Left lobe of liver (tissue), 2 donors: ENCODE measurements at places on chromosomes 4 and X. TPM values are rescaled to one million over a fixed set of nuclear protein-coding genes. Genes with fewer than 3 reads are reported as not detected.

DNA sequence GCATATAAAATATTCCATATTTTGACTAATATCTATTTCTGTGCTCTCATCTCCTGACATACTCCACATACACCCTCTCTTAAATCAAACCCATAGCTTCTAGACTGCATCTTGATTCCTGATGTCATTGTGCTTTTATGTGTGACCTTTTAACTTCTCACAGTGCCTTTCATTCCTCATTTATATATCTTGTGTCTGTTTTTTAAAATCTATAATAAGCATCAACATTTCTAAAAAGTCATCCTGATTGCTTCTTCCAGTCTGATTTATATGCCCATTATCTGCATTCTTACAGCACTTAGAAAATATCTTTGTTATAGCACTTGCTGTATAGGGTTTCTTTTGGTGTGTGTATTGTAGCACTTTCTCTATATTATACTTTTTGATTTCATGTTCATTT lies 190.1 kb upstream of the ITM2A start:
- no peak for DNase-seq

SERTM2 gene
- total RNA-seq = 0.05 TPM

VCX2 gene
- not detected for total RNA-seq

DNA sequence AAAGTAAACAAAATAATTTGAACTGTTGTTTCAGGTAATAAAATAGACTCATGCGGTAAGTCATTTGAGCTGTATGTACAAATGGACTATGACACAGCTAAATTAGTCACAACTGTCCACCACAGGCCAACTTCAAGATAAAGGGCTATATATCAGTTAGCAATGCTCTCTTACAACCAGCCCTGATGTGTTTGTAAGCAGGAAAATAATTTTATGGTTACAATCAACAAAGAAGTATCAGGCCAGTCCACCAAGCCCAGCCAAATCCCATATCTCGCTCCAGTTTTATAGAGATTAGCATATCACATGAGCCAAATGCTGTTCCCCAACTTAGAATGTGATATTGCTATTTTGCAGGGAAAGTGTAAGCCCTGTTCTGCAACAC lies 511 bp upstream of the DUSP21 start:
- no peak for DNase-seq

CT45A10 gene
- 0.45 TPM for total RNA-seq

- DNase-seq = no peak
These were observed 33.1 kb downstream of the PCDH7 start for GRCh38 chr4:30753316-30753715.

TMEM164 gene
- 1.8 TPM for total RNA-seq

GRCh38 chr4:71417150-71417549 lies 78.3 kb downstream of the SLC4A4 start:
- no peak for DNase-seq

STK32B gene
- 0.25 TPM for total RNA-seq

RASL11B gene
- total RNA-seq = 0.60 TPM

GRCh38 chr4:40546969-40547788 lies 82.5 kb downstream of the RBM47 start:
- no peak for DNase-seq

DNA sequence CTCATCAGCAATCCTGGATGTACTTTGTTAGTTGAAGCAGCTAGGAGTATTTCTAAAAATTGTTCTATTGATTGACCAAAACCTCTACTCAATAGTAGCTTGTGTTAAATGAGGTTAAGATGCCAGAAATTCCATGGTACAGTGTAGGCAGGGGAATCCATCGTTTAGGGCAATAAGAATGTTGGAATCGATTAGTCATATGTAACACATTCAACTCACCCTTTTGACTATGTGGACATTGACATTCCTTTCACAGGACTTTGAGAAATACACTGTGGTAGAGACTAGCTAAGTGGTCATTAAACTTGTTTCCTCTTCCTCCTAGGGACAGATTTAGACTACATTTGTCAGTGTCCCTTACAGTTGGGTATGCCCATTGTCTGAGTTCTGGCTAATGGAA lies 40.2 kb downstream of the KDM5C start:
- no peak for DNase-seq

DNA sequence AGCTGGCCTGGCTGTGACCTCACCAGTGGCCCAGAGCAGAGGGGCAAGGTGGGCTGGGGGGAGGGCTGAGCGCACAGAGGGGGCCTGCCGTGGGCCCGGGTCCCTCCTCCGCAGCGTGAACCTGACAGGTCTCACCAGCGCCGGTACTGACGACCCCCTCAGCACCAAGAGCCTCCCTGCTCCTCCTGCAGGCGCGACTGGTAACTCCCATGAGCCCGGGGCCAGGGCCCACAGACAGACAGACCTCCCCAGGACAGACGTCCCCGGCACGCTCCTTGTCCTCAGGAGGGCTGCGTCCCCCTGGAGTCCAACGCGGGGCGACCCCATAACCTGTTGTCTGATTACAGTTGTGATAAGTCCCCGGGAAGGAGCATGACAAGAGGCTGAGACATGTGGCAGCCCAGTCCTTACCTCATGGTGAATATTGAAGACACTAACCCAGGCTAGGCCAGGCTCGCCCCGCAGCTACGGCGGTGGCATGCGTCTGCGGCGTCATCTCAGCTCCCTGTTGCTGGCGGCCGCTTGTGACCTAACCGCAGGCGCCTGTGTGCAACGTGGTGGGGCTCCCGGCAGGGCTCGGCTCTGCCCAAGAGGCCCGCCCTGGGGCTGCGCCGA lies 8.5 kb downstream of the AKAP17A start:
- peak; percentile 40 for DNase-seq

DNA sequence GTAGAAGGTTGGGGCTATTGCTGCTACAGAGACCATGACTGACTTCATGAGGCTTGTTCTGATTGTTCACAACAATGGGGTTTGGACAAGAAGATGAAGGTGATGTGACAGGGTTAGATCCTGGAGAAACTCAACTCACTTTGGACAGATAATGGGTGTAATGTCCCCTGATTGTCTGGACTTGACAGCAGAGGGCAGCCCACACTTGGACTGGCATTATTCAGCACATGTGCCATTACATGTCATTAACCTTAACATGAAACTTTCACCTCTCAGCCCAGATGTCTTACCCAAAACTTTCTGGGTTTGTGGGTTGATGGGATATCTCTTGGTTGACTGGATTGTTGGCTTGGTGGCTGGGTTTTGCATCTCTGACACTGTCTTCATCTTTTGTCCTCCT lies 101.5 kb downstream of the MXRA5 start:
- DNase-seq = no peak

GRCh38 chr4:17367201-17367600 lies 144.7 kb downstream of the QDPR start:
- DNase-seq = no peak

- DNase-seq = no peak
These were observed 84.1 kb downstream of the LDB2 start for GRCh38 chr4:16814361-16814760.

CSAG2 gene
- not detected for total RNA-seq

HS3ST1 gene
- 0.08 TPM for total RNA-seq

CT45A3 gene
- total RNA-seq = not detected

SPOCK3 gene
- total RNA-seq = not detected

DNA sequence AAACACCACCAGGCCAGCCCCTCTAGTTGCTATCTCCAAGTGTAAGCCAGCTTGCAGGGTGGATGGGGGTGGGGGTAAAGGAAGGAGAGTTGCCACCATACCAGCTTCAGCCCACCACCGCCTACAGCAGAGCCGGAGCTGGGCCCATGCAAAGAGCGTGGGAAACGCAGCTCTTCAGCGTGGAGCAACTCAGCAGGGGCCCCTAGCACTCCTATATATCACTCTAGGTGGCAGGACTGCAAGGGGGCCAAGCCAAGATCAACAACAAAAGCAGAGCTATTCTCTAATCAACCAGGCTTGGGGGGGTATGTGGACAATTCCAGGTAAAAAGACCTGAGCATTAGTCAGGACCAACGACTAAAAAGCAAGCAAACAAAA lies 35.5 kb upstream of the IQSEC2 start:
- no peak for DNase-seq
